Hematopoietic multipotent progenitor cell treated with erythropoietin and hydrocortisone succinate and interleukin-3 and kit ligand, for 15 days (in vitro differentiated cells): ENCODE measurements at places on chromosomes 13 and 19.

DNA sequence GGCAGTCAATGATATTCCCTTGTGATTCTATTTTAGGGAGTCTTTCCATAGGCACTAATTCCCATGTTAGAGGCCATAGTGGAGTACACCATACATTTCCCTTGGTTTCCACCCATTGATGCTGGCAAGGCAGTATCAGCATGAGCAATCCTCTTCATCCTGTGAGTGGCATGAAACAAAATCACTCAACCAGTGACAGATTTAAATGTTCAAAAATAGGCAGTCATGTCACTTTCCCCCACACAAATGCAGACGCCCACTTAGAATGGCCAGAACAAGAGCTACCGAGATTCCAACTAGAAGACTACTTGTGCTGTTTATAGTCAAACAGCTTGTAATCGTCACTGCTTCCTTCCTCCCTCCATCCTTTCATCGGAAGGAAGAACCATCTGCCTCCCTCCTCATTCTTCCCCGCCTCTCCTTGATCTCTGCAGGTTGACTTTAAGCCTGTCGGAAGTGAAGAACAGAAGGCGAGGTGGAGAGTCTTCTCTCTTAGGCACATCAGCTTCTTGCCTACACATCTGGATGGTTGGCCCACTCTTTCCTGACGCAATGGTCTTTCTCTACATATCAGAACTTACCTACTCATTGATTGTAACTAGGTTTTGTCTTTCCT lies 22.6 kb downstream of the RASL11A start:
- no peak for DNase-seq

DNA sequence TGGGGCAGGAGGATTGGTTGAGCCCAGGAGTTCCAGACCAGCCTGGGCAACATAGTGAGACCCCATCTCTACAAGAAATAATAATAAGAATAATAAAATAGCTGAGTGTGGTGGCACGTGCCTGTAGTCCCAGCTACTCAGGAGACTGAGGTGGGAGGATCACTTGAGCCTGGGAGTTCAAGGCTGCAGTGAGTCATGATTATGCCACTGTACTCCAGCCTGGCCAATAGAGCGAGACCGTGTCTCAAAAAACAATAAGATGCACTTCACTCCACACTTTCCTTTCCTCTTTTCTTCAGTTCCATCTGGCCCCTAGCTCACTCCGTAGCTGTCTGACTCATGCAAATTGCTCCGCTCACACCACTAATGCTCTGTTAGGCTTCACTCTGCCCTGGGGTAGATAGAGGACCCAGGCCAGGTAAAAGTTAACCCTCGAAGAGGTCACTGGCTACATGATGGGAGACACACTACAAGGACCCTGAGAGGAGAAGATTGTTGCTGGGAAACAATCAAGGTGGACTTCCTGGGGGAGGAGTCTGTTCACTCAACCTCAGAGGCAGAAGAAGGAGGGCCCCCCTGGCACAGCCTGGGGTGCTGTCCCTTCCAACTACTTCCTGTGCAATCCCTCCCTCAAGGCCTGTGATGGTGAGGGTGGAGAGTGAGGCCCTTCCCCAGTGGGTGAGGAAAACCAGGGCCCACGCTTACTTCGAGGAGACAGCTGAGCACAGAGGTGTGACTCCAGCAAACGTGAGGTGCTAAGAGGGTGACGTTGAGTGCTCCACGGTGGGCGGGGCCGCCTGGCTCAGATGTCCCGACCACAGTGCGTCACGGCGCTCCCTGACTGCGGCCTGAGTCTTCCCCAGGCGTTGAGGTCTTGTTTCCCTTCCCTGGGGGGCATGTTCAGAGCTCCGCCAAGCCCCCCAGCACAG lies 8.8 kb upstream of the TNFSF9 start:
- DNase-seq, result no peak

- DNase-seq, result no peak
These were observed 1.2 kb upstream of the SLC6A16 start for GRCh38 chr19:49326165-49326704.

- no peak for DNase-seq
These were observed 36.6 kb downstream of the PDS5B start for GRCh38 chr13:32622827-32623226.

DNA sequence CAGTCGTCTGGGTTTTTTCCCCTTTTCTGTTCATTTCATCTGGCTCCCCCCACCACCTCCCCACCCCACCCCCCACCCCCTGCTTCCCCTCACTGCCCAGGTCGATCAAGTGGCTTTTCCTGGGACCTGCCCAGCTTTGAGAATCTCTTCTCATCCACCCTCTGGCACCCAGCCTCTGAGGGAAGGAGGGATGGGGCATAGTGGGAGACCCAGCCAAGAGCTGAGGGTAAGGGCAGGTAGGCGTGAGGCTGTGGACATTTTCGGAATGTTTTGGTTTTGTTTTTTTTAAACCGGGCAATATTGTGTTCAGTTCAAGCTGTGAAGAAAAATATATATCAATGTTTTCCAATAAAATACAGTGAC lies 9.3 kb downstream of the CALM3 start:
- DNase-seq, result no peak

DNA sequence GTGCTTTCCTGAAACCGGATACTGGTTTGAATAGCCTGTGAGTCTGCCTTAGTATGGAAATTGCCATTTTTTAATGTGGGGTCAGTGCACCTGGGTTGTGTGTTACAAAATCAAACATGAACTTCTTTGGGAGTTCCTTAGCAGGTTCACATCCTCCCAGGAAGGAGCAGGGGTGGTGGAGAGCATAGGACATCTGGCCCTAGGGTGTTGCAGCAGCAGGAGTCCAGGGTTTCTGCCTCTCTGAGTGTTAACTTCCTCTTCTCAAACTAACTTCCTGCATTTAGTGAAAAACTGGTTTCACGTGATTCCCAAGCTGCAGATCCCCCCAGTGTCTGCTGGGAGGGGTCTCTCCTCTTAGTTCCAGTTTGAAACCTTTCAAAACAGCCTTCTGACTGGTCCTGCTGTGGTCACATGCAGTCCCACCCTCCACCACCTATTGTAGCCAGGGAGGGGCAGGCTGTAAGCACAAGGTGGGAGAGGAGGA lies 7.2 kb downstream of the RNASEH2B start:
- no peak for DNase-seq

DNA sequence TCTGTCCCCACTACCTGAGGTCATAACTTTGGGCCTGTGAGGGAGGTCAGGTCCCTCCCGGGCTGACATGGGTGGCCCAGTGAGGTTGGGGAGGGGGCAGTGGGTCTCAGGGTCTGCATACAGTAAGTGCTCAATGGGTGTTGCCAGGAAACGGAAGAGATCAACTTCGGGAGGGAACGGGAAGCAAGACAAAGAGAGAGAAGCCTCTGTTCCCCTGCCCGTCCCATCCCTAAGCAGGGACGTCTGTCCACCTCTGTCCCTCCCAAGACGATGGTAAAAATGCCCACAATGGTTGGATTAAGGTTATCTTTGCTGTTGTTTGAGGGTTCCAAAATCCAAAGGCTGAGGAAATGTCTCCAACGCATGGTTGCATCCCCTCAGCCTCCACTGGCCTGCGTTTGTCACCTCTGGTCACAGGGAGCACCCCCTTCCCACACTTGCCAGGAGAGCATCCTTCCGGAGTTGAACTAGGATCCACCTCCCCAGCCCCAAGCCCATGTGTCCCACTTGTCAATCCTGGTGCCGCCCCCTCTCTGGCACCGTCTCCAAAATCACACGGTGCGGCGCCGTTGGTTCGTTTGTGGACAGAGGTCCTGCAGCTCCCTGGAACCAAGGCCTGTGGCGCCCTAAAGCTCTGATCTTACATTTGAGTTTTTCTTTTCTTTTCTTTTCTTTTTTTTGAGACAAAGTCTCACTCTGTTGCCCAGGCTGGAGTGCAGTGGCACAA lies 774 bp upstream of the HOMER3 start:
- no peak for DNase-seq
